Suprapubic skin (tissue), 4 donors: ENCODE measurements at places on chromosomes 3 and 15.

- H3K4me3 ChIP-seq, result no peak overlapping the region
- no peaks in the 10 kb centered on the region for H3K27me3 ChIP-seq
- H3K4me1 ChIP-seq, result no peaks in the 10 kb centered on the region
- DNase-seq, result no peak
- no peaks in the 10 kb centered on the region for H3K36me3 ChIP-seq
These were observed 47.5 kb upstream of the SI start for GRCh38 chr3:165125836-165126235.

- no peaks in the 10 kb centered on the region for H3K27me3 ChIP-seq
- DNase-seq, result no peak
- peak overlapping the region; percentile 88 for H3K4me3 ChIP-seq
- H3K36me3 ChIP-seq, result peaks cover 45% of the 10 kb centered on the region
- H3K4me1 ChIP-seq, result peaks cover 43% of the 10 kb centered on the region
These were observed 1.5 kb downstream of the CIB1 start for GRCh38 chr15:90232196-90232595.

DNA sequence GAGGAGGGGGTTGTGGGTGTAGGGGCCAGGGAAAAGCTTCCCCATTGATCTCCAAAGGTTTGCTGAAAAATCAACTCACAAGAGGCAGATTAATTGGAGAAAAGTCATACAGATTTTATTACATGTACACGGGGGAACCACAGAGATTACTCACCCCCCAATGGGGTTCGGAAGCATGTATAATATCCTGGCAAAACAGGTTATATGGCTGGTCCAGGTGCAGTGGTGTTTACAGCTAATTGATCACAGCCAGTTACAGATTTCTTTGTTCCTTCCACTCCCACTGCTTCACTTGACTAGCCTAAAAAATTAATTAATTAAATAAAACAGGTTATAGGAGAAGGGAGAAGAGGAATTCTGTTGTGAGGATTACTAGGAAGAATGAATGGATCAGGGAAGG, 22.4 kb downstream of the PRKCI start:
- DNase-seq, result no peak
- no peaks in the 10 kb centered on the region for H3K36me3 ChIP-seq
- no peaks in the 10 kb centered on the region for H3K27me3 ChIP-seq
- no peak overlapping the region for H3K27ac ChIP-seq
- H3K4me3 ChIP-seq, result no peak overlapping the region
- H3K4me1 ChIP-seq, result peaks cover 2% of the 10 kb centered on the region

DNA sequence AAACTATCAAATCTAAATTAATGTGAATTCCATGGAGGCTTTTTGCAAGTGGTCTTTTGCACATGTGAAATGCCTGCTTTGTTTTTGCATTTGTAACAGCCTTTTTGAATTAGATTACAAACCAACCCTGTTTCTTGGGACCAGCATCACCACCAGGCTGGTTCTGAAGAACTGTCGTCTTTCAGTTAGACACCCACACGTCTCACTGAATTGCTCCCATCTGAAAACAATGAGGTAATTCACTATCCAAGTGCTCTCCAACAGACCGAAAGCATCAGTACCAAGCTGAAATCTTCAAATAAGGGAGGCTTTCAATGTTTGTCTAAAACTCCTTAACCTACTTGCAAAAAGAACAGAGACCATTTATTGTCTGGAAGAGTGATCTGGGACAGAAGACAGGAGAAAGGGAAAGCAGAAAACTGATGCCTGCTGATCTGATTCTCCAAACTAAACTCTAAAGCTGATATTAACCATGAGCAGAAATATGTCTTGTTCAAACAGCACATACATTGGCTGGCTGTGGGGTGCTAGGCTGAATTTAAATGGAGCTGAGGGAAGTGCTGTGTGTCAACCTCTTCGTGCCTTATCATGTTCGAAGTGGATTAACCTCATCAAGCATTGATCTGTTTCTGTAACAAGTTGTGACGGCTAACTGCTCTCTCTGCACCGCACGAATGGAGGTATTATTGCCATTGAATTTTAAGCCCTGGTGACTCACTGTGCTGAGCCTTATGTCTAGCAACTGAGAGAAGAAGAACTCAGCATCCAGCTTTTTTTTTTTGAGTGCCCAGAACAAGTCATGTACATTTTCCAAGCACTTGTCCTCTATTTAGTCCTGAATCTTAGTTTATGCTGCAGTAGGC, 213.7 kb upstream of the P2RY1 start:
- H3K27me3 ChIP-seq, result no peaks in the 10 kb centered on the region
- no peak for DNase-seq
- H3K4me3 ChIP-seq, result no peak overlapping the region
- H3K4me1 ChIP-seq, result peaks cover 37% of the 10 kb centered on the region
- no peaks in the 10 kb centered on the region for H3K36me3 ChIP-seq

DNA sequence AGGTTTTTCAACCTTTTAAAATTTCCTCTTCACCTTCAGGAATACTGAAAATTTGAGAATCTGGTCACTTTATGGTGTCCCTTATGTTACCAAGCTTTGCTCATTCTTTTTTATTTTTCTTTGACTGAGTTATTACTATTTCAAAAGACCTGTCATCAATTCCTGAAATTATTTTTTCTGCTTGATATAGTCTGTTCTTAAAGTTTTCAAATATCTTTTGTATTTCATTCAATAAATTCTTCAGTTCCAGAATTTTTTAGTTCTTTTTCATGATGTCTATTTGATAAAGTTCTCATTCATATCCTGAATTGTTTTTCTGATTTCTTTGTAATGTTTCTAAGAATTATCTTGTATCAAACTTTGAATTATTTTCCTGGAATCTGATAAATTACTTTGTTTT, 63.9 kb downstream of the UQCC5 start:
- no peak overlapping the region for H3K4me3 ChIP-seq
- H3K27ac ChIP-seq, result no peak overlapping the region
- peaks cover 51% of the 10 kb centered on the region for H3K36me3 ChIP-seq
- no peaks in the 10 kb centered on the region for H3K27me3 ChIP-seq

DNA sequence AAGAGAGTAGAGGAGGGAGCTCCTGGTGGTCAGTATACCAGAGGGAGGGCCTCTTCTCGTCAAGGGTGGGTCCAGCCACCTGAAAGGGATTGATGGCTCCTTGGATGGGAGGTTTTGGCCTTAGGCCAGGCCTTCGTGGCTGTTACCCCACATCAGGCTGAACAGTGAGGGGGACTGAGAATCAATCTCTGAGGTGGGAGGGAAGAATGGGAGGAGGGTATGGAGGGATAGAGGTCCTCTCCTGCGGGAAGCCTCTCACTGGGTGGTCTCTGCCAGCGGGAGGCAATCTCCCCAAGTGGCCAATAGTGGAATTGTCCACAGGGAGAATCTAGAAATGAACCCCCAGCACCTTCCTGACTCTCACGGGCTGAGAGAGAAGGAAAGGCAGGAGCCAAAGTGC, 53.5 kb downstream of the BSN start:
- H3K4me1 ChIP-seq, result peaks cover 13% of the 10 kb centered on the region
- H3K27ac ChIP-seq, result no peak overlapping the region
- DNase-seq, result no peak
- H3K27me3 ChIP-seq, result no peaks in the 10 kb centered on the region
- H3K4me3 ChIP-seq, result no peak overlapping the region

DNA sequence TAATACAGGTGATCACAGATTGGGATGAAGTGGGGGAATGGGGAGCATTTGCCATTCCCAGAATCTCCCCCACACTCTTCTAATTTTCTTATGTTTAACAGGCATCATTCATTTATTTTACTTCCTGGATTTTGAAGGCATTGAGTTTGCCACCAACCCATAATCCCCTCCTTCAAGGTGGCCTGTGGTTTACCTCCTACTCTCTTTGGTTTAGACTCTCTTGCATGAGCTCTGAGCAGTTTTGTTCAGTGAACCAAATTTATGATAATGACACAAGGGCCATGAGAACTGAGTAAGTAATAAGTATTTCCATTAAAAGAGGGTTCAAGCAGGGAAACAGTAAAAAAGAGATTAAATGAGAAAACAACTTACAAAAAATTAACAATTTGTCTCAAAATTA, 703.1 kb upstream of the CFAP20DC start:
- no peaks in the 10 kb centered on the region for H3K36me3 ChIP-seq
- DNase-seq, result no peak
- H3K4me3 ChIP-seq, result no peak overlapping the region
- H3K27me3 ChIP-seq, result no peaks in the 10 kb centered on the region

GRCh38 chr3:150765949-150766720, 3.2 kb upstream of the SIAH2 start:
- H3K36me3 ChIP-seq, result no peaks in the 10 kb centered on the region
- H3K27me3 ChIP-seq, result no peaks in the 10 kb centered on the region
- peaks cover 13% of the 10 kb centered on the region for H3K4me1 ChIP-seq
- H3K4me3 ChIP-seq, result no peak overlapping the region

DNA sequence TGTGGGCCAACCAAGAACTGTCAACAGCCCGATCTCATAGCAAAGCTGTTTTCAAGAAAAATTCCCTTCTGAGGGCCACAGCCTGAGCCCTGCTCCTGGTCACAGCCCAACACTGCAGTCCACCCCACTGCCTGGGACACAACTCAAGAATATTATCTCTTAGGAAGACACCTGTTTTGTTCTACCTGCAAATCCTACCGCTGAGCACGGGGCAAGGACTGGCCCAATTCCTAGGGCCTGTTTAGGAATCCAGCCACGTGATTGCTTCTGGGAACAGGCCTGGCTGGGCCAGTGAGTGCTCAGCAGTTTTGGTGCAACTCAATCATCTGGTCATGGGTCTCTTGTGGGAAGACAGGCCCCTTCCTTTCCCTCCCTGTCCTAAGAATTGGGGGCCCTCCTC, 8.3 kb downstream of the ISLR2 start:
- no peak overlapping the region for H3K4me3 ChIP-seq
- DNase-seq, result no peak
- peaks cover 64% of the 10 kb centered on the region for H3K27me3 ChIP-seq
- no peaks in the 10 kb centered on the region for H3K36me3 ChIP-seq
- peaks cover 26% of the 10 kb centered on the region for H3K4me1 ChIP-seq
- no peak overlapping the region for H3K27ac ChIP-seq

DNA sequence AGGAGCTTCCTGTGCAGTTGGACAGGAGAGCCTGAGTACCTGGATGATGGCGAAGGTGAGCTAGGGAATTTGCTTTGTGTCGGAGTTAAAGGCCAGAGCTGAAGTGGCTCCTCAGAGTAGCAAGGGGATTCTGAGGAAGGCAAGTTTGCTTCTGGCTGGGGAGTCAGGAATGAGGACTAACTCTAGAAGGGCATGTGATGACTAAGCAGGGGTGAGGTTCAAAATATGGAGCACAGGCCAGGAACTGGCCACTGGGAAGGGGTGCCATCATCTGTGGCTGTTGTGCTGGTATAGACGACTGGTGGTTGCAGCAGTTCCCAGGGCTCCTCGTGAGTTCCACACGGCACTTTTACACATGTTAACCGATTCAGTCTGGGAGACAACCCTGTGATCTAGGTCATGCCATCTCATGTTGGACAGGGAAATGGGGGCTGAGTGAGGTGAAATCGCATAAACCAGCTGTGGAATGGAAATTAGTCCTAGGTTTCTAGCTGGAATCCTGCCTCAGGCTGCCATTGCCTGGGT, 100.8 kb downstream of the EEFSEC start:
- H3K4me3 ChIP-seq, result no peak overlapping the region
- no peak overlapping the region for H3K27ac ChIP-seq
- H3K27me3 ChIP-seq, result no peaks in the 10 kb centered on the region
- DNase-seq, result no peak
- H3K4me1 ChIP-seq, result no peaks in the 10 kb centered on the region
